ENCODE measurements at places on chromosomes 2 and 18. TPM values are rescaled to one million over a fixed set of nuclear protein-coding genes. Genes with fewer than 3 reads are reported as not detected.

DNA sequence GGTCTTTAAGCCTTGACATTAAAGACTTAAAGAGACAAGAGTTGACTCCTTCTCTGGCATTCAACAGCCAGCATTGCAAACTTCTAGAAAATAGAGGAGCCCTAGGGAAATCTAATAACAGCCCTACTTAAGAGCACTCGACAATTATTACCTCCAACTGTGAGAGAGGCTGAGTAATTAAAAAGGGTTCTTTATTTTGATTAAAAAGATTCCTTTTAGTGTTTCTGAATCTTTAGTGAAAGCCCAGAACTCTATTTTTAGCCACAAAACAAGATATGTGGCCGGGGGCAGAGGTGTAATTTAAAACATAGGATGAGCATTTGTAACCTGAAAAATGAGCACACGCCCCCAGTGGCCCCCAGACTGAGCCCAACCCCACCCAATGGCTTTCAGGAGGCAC lies 222.3 kb downstream of the SMAD2 start:
- no peak for DNase-seq

Gene TMEM127
- total RNA-seq, result 31.6 TPM

DNA sequence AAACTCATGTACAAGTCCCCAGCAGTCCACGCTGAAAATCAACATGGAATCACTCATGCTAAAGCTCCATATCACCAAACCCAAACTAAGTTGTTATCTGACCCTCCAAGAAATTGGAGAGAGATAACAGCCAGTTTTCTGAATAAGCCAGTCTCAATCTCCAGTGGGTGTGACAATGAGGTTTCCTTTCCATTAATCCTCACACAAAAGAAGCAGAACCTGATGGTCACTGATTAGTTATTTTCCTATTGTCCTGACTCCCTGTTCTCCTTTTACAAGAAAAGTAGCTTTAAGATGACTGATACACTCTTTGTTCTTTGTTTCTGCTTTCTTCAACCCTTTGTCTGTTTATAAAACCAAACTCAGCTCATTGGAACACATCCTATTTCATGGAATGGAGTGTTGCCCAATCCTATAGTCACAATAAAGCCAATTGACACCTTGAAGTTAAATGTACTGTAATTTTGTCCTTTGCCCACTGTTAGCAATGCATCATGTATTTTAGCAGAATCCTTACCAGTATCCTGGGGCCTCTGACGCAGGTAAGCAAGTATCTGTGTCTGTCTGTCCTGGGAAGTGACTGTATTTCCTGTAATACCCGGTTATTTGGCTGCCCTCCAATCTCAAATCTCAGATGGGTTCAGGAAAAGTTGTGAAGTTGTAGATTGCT lies 30.6 kb upstream of the SH3RF3 start:
- DNase-seq, result no peak

- DNase-seq, result no peak
Observed at GRCh38 chr2:18491577-18491976, 68.9 kb downstream of the RDH14 start.

GRCh38 chr2:132668987-132669907 lies 758 bp downstream of the LYPD1 start:
- no peak for DNase-seq

DNA sequence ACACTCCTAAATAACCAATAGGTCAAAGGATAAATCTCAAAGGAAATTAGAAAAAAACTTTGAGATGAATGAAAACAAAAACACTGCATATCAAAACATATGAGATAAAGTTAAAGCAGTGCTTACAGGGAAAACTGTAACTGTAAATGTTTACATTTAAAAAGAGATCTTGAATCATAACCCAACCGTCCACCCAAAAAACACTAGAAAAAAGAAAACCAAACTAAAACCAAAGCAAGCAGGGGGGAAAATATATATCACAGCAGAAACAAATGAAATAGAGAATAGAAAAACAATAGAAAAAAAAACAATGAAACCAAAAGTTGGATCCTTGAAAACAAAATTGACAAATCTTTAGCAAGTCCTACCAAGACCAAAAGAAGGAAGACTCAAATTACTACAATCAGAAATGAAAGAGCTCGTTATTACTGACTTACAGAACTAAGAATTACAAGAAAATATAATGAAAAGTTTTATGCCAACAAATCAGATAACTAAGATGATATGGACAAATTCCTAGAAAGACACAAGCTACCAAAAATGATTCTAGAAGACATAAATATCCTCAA lies 65.6 kb downstream of the TLK1 start:
- DNase-seq, result no peak

- DNase-seq, result peak; percentile 90
Observed at GRCh38 chr2:239380831-239381708, 19.8 kb downstream of the HDAC4 start.

DNA sequence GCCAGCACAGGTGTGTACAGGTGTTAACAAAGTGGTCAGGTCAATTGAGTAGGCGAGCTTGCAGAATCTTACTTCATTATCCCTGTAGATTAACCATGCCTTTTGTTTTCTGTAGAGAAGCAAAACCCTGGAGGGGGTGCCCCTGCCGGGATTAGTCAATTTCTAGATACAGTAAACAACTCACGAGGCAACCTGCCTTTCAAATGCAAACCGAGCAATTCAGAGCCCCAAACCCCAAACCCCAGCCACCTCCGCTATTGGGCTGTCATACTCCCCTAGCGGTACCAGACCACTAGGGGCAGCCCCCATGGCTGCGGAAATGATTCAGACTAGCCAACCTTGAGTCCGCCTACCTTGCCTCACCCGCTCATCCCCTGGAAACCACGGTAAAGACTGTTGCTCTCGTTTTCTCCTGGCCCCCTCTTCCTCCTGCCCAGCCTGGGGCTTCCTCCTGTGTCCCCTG lies 61.4 kb upstream of the KIF5C start:
- DNase-seq, result peak; percentile 85

- no peak for DNase-seq
Observed at GRCh38 chr18:68480196-68480595, 234.7 kb downstream of the TMX3 start.

- no peak for DNase-seq
Observed at GRCh38 chr2:149006883-149007543, 31.5 kb upstream of the LYPD6B start.

DNA sequence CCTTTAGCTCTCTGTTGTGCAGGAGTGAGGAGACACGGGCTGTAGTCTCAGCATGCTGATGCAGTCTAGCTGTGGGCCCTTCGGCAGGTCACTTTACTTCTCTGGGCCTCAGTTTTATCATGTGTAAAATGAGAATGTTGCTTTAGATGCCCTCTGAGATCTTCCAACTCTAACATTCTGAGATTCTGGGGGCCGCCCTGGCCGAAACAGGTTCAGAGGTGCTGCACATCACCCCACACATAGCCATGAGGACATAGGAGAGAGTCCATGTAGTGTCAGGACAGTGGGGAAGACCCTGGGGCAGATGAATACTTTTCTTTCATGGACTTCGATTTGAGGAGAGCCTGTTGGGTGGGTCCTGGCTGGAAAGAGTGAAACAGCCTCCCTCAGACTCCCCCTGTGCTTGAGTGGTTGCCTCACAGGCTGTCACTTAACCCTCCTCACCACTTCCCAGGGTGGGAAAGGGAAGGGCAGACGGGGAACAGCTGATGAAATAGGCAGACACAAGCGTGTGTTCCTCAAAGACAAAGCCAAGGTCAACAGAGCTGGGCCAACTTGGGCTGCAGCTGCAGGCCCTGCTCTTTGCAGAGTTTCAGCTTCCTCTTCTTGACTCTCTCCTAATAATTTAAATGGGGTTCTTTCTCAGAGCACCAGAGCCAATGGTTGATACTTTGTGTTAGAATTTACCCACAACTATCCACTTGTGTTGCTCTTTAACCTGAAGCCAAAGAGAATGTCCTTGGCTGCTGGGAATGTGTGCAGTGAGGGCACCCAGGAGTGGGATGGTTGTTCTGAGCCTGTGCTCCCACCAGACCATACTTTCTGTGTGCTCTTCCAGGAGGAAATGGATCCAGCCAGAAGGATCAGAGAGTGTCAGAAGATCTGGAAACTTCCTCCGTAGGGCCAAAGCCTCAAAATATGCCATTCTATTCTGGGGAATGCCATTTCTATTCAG lies 14.7 kb upstream of the MRPL33 start:
- no peak for DNase-seq

DNA sequence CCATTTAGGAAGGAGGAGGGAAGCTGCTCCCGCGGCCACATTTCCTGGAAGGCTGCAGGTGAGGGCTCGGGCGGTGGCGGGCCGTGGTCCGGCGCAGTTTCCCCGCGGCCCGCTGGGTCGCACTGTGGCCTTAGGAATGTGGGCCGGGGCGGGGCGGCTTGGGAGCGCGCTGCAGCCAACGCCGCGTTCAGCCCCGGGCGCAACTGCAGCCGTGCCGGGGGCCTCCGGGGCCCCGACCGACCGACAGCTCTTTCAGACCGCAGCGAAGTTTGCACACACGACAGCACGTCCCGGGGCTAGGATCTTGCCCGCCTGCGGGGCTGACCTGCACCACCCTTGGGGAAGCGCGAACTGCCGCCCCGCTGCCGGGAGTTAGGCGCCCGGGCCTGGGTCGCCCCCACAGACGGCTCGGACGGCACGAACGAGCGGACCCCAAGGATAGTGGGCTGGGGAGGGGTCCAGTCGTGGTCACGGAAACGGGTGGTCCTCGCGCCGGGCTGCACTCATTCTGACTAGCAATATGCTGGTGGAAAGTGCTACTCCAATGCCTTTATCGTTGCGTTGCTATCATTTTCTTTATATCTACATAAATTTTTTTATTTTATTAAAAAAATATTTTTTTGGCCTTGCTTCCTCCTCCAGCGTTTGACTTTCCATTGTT lies 69.9 kb upstream of the DLX2 start:
- DNase-seq, result peak; percentile 88

DNA sequence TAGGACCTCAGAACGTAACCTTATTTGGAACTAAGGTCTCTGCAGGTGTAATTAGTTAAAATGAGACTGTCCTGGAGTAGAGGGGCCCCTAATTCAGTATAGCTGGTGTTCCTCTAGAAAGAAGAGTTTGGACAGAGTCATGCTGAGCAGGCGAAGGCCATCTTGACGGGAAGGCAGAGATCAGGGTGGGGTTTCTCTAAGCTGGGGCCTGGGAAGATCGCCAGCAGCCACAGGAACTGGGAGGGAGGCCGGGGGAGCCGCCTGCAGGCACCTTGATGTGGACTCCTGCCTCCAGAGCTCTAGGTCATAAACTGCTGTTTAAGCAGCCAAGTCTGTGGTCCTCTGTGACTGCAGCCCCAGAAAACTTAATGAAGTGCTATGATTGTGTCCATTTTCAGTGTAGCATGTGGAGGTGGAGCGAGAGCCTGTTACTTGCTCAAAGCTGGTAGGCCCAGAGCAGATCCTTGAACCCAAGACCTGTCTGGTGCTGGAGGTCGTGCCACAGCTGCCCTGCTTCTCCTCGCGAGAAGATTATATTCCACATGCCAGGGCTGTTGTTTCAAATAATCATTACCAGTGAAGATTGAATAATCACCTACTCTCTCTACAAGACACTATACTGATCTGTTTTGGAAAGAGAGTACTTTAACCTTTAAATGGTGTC lies 105.7 kb downstream of the TPO start:
- DNase-seq, result no peak

GRCh38 chr18:9417073-9417851 lies 58.1 kb upstream of the RALBP1 start:
- DNase-seq, result no peak

DNA sequence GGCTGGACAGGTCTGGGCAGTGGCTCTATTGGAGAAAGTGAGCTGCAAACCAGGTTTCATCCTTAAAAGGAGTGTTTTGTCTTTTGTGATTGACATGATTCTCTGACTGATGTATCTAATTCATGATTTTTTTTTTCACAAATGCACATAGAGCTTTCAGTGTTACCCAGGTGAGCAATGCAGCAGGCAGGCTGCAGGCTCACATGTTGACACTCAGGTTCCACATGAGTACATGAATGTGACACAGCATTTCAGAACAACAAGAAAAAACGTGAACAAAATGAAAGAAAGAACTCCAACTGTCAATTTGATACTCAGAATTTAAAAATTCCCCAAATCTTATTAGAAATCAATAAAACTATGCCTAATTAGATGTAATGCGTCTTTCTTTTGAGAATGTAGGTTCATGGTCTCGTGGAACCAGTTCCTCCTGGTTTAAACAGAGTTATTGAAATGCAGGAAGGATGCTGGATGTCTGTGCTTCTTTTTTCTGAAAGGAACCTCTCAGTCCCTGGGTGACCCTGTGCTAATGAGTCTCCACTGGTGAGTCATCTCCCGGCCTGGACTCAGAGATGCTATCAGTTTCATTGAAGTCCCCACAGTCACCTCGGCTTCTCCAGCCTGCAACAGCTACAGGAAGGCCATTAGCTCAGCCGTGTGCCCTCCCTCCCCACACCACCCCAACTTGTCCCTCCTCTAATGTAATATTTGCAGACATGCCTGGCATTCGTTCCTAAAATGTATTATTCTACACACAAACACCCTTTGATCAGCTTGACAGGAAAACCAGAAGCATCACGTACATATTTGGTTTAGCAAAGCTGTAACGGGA lies 430.4 kb downstream of the LPIN1 start:
- peak; percentile 66 for DNase-seq

Gene STEAP3
- total RNA-seq, result 0.19 TPM

GRCh38 chr2:60441800-60442199 lies 111.7 kb downstream of the BCL11A start:
- no peak for DNase-seq

DNA sequence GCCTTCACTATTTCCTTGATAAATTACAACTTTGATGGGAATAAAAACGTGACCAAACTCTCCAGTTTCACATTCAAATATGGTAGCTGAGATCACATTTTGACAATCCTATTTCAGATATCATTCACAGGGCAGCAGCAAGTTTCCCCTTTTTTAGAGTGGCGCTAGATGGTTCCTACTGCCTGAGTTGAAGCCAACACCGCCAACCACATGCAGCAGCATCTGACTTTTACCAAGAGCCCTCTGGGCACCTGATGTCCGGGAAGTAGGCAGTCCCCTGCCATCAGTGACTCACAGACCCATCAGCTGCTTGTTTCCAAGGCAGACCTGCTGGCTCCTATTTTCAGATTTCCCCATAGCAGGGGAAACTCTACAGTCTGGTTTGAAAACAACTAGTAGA lies 4.0 kb upstream of the MREG start:
- peak; percentile 70 for DNase-seq

DNA sequence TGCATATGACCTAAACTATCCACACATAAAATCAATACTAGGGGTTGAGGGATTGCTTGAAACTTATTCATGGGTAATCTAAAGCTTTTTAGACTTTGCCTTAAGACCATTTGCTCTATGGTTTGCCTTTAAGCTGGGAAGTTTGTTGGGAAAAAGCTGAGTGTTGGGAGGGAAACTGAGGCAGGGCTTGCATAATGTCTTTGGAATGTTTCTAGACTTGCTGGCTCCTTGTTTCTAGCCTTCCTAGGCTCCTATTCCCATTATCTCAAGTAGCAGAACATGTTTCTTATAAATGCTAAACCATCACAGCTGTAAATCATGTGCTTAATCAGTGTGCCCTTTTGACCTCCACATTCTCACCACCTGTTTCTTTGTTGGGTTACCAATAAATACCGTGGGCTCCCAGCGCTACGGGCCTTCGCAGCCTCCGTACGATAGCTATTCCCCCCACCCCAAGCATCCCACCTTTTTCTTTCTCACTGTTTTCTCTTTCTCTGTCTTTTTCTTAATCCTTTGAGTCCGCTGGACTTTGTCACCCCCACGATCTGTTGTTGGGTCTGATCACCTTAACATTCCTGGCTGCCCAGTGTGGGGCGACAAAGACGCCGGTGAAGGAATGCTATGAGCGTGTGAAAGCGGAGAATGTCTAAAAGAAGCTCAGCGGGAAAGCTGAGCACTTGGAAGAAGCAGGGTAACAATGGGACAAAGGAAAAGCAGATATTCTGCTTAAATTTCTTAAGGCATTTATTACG lies 49.4 kb upstream of the CWC22 start:
- no peak for DNase-seq

Gene ANKRD53
- not detected for total RNA-seq
